ENCODE measurements at places on chromosomes 5 and 9.

DNA sequence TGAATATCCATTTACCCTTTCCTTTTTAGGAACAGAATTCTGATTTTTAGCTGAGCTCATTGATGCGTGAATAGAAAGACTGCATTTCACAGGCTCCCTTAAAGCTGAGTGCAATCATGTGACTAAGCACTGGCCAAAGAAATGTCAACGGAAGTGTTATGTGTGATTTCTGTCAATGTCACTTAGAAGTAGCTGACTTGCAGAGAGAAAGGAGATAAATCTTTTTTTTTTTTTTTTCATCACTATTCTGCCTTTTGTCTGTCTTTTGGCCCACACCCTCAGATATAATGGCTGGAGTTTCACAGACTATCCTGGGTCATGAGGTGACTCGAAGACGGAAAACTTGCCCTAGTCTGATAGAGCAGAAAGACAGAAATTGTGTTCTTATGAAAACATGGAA, 39.3 kb upstream of the SLC27A6 start:
- DNase-seq, result no peak

GRCh38 chr9:127050591-127051001, 71.8 kb downstream of the ANGPTL2 start:
- DNase-seq, result no peak

GRCh38 chr5:90311401-90311800, 98.2 kb downstream of the CETN3 start:
- DNase-seq, result no peak

DNA sequence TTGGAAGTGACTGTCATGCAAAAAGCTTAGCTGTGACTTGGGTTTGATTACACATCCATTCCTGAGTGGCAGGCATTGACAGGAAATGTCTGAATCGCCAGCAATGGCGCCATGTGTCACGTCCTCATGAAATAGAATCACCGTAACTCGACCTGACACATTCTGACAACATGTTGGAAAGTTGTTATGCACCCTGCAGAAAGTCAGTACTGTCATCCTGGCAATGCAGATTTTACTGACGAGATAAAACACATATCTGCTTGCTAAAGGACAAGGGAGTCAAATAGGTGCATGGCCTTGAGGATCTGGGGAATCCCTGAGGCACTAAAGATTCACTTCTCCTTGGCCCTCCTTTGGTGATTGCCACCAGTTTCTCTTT, 344.2 kb downstream of the SPATA31D1 start:
- no peak for DNase-seq

GRCh38 chr5:44932922-44933585, 124.3 kb downstream of the MRPS30 start:
- DNase-seq, result no peak

- DNase-seq, result peak; percentile 51
Observed at GRCh38 chr5:68421485-68422220, 206.1 kb downstream of the PIK3R1 start.
